ENCODE measurements at places on chromosomes 1 and 21.
A peak's percentile ranks its signal among the peaks of the same experiment; 100 is the strongest.

GRCh38 chr1:19014765-19015164, 58.3 kb upstream of the IFFO2 start:
- DNase-seq, result no peak

GRCh38 chr1:34631126-34631525, 123.7 kb upstream of the GJB5 start:
- no peak for DNase-seq

DNA sequence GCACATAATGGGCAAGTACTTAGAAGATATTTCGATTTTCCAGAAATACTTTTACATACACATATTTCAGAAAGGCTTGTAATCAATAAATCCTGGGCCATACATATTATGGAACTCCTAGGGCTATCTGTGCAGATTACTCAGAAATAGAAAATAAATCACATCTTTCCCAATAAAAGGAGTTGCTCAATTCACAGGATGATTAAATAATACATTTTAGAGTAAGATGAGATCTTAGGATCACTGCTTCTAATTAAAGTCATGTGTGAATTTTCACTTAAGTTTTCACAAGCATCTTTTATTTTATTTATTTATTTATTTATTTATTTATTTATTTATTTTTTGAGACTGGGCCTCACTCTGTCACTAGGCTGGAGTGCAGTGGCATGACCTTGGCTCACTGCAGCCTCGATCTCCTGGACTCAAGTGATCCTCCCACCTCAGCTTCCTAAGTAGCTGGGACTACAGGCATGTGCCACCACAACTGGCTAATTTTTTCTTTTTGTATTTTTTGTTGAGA, 144.2 kb downstream of the HIVEP3 start:
- no peak for DNase-seq

GRCh38 chr1:18644013-18644399, 13.4 kb downstream of the PAX7 start:
- DNase-seq, result no peak

DNA sequence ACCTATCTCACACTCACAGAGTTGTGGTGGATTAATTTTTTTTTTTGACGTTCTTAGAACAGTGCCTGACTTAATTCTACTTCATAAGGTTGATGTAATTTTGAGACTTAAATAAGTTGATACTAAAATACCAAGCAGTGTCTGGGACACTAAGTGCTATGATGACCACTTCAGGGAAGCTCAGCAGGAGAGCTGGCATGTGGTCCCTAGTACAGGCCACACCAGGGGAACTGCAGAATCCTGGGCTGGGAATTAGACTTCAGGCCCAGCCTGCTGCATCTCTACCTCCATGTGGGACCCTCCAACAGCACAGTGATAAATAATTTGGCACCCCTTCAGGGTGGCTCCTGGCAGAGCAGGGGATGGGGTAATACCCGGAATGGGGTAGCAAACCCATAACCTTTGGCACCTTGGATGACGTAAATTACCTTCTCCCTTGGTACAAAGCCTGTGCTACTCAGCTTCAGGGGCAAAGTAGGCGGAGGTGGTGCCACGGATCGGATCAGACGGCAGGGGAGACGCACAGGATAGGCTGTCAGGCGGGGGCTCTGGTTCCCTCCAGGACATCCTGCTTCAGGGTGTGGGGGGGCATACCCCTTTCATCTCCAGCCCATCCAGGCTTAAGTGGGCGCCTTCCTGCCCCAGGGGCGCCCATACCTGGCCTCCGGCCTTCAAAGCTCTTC, 4.8 kb downstream of the MFSD2A start:
- no peak for DNase-seq

DNA sequence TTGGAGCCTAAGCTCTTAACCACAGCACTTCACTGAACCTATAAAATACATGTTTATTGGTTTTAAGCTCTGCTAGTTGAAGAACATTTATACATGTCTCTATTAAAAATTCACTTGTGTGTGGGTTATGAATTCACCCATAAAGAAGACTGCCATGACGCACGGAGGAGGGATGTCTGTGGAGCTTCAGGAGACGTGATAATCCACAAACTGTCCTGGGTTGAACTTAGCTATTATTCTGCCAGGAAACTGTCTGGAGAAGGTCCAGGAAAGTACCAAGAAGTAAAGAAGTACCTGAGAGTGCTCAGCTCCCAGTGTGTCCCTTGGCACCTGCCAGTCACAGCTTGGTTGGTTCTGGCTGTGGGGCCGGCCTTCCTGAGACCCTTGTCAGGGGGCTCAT, 56.3 kb downstream of the DDR2 start:
- no peak for DNase-seq

DNA sequence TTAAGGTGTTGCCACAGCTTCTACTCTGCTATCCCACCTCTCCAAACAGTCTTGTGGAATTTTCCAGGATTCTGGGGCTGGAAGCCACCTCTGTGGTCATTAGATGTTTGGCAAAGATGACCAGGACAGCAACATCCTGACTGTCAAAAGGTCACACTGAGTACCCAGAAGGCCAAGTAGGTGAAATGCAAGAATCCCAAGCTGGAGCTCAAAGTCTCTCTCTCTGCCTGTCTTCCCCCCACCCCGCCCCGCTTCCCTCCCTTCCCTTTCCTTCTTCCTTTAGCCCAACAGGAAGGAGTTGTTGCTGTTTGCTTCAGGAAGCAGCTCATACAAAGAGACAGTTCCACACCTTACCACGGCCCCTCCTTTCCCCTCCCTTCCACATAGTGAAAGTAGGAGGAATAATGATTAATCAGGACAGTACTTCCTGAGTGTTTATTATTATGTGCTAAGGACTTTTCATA, 75.6 kb upstream of the SLC2A1 start:
- DNase-seq, result no peak

DNA sequence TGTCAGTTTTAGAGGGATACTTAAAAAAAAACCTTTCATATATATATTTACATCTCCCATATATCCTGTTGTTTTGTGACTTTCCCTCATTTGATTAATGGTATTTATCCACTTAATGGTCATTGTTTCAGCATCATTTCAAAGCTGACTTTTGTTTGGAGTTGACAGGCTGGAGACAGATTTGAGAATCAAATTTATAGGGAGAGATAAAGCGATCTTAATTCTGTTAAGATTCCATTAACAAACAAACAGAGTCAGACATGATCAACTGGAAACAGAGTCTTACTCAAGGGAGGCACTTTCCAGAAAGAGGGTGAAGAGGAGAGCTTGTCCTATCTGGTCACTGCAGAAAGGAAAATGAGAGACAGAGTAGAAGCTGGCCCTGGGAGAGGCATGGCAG, 283.4 kb downstream of the TTLL7 start:
- DNase-seq, result no peak

DNA sequence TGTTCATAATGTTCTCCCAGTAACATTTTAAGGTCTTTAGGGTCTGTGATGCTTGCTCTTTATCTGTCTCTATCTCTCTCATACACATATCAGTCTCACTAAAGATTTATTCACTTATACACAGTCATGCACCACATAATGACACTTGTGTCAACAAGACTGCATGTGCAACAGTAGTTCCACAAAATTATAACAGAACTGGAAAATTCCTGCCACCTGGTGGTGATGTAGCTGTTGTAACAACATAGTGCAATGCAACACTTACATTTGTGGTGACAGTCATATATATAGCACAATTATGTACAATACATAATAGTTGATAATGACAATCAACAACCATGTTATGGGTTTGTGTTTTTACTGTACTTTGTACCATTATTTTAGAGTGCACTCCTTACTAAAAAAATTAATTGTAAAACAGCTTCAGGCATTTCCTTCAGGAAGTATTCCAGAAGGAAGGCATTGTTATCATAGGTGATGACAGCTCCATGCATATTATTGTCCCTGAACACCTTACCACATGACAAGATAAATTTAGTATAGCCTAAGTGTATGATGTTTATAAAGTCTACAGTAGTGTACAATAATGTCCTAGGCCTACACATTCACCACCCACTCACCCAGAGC, 8.1 kb downstream of the TDRD5 start:
- DNase-seq, result peak; percentile 48

DNA sequence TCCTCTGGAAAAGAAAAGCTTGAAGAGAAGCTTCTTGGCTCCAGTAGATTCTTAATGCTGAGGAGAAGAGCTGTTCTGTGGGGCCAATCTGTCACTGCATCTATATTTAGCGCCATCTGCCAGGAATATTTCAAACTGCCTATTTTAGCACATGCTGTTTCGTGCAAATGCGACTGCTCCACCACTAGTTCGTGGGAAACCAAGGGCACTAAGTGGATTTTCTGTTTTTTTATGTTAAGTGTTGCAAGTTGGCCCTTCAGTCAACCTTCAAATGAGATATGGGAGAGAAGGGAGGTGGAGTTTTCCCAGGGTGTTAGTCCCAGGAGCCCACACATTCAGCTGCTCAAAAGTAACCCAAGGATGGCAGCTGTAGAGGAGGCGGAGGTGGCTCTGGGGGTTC, 91.9 kb downstream of the TSEN15 start:
- DNase-seq, result no peak

DNA sequence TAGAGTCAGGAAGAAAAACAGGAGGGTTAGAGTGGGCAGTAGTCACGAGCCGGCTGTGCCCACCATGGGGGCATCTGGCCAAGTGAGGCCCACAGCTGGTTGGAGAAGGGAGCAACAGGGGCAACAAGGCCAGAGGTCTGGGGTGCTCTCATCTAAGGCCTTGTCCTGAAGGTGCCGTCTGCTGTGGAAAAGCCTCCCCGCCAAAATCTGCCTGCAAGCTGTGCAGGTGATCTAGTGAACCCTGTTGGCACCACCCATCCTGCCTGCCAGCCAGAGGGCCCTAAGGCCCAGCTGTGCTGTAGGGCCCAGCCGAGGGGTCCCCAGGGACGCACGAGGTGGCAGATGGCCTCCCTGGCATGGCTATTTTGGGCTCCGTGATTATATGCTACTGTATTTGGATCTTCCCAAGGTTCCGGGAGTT, 51.3 kb downstream of the LGR6 start:
- no peak for DNase-seq

GRCh38 chr1:94621802-94622201, 80.2 kb upstream of the F3 start:
- no peak for DNase-seq

GRCh38 chr21:8991968-8992621, 1529.3 kb upstream of the TPTE start:
- DNase-seq, result no peak

- no peak for DNase-seq
These were observed 25.6 kb downstream of the CDK18 start for GRCh38 chr1:205530116-205530515.

GRCh38 chr21:42921927-42922326, 3.5 kb downstream of the ERVH48-1 start:
- no peak for DNase-seq

- DNase-seq, result no peak
These were observed 31.3 kb downstream of the EPHA2 start for GRCh38 chr1:16124377-16125087.

- DNase-seq, result no peak
These were observed 59.6 kb upstream of the C1orf87 start for GRCh38 chr1:60133000-60133673.

DNA sequence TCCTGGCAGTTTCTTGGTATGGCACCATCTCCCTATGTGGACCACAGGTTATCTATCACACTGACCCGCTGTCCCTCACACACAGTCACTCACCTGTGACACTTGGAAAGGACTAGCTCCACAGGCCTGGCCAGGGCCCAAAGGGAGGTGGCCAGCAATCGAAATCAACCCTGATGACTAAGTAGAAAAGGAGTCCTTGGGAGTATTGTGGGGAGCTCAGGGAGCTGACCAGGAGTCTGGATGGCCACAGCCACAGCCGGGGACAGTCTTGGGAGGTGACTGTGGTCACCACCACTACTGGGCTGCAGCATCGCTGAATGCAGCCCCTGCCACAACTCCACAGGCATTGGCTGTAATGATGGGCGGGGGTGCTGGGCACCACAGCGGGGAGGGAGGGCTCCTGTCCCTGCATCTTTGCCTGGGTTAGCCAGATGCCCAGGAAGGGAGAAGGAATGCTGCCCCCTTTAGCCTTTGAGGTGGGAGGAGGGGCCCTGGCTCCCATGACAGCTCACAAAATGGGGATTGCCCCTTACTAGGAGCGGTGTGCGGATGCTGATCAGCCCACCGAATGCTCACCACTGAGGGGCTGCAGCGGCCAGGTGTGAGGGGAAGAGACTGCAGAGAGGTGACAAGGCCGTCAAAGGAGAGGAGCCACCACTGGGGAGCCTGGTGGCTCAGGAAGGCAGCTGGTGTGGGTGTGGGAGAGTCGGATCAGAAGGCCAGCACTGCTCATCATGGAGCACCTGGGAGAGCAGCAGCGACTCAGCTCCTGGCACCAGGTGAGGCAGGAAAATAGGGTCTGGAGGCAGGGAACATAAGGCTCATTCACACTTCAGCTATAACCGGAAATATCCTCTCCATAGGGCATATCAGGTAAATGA, 61.3 kb downstream of the H3-3A start:
- no peak for DNase-seq

GRCh38 chr1:155051777-155052398, 772 bp downstream of the ADAM15 start:
- DNase-seq, result no peak

DNA sequence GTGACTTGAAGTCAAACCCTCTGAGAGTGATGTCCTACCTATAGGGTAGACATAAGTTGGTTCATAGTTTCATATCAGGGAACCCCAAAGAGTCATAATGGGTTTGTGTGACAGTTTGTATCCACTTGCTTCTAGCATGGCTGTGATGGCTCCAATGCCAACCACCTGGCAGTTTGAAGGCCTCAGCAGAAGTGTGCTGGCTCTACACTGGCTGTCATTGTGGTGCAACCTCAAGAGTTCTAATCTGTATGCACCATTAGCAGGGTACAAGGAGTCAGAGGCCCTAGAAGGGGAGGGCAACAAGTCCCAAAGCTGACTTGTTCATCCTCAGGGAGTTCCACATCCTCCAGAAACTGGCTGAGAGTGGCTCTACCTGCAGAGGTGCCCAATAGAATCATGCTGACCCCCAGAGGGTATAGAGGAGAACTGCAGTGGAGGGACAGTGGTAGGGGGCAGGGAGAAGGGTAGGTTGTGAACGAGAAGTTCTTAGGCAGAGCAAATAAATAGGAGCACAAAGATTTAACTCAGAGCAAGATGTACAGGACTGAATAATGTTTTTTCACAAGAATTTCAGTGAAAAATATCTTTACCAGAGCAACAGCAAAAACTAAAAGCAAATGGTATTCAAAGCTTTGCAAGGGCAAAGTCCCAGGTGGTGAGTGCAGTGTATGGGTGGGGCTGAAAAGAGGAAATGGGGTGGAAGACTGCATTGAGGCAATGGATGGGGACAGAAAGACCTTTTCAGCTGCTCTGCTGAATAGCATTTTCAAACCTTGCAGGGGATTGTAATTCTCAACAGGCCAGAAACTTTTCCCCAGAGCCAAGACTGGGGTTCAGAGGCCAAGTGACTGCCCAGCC, 3.2 kb downstream of the FCRL2 start:
- DNase-seq, result no peak

DNA sequence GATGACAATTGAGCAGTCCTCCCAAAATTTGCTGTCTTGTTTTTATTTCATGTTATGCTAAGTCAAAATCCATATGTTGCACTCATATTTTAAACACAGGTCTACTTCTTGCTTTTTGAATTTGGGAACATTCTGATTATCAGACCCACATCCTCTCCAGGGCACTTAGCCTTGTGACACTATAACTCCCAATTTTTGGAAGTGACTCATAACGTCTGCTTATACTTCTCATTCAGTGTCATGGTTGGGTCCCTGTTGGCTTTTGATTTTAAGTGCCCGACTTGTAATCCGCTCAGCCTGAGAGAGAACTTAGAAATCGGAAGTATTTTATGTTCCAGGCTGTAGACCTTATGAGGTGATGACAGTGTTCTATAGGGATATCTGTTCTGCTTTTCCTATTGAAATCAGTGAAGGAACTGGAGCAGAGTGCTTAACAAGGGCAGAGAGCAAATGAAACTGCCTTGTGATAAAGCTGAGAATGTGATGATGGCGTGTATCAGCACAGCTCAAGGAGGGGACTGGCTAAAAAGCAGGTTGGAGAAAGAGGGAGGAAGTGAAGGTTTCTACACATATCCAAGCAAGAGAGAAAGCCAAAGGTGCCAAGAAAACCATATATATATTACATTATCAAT, 136.0 kb downstream of the HLX start:
- no peak for DNase-seq

All from NCI-H2081 treated with DMSO at 0.1 percent for 48 hours (cell line).